ENCODE measurements at places on chromosomes 12 and 14.
A peak's percentile ranks its signal among the peaks of the same experiment; 100 is the strongest.

GRCh38 chr12:47837190-47838171, 17.8 kb upstream of the HDAC7 start:
- peak; percentile 58 for DNase-seq

GRCh38 chr12:124170760-124171159, 124.1 kb upstream of the RFLNA start:
- no peak for DNase-seq

DNA sequence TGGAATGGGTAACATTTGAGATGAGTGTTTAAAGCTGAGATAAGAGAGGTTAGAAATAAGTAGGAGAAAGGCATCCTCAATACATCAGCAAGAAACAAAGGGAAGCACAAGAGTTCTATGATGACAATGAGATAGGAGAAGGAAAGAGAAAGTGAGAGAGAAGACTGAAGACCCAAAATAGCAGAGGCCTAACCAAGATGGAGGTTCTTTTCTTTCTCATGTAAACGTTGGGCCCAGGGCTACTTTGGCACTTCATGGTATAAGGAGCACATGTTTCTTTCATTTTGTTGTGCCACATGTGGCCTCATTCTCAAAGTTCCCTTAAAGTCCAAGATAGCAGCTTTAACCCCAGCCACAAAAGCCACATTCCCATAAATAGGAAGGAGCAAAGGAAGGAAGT, 120.5 kb upstream of the RMST start:
- no peak for DNase-seq

GRCh38 chr14:53526200-53526599, 373.1 kb upstream of the DDHD1 start:
- no peak for DNase-seq

DNA sequence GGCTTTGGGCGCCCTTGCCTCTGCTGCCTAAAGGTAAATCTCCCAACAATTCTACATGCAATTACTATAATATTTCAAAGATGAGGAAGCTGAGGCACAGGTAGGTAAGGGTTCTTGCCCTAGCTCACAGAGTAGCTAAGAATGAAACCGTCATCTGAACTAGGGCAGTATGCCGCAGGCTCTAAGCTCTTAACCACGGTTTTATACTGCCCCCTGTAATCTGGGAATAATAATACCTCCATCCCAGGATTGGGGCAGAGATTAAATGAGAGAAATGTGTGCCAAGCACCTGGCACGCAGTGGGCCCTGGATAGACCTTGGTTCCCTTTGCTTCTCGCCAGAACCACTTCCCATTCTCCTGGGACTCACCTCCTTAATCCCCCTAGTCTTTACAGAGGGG, 1.5 kb upstream of the HRK start:
- peak; percentile 54 for DNase-seq

GRCh38 chr14:75280831-75281653, 2.4 kb downstream of the FOS start:
- DNase-seq = no peak

DNA sequence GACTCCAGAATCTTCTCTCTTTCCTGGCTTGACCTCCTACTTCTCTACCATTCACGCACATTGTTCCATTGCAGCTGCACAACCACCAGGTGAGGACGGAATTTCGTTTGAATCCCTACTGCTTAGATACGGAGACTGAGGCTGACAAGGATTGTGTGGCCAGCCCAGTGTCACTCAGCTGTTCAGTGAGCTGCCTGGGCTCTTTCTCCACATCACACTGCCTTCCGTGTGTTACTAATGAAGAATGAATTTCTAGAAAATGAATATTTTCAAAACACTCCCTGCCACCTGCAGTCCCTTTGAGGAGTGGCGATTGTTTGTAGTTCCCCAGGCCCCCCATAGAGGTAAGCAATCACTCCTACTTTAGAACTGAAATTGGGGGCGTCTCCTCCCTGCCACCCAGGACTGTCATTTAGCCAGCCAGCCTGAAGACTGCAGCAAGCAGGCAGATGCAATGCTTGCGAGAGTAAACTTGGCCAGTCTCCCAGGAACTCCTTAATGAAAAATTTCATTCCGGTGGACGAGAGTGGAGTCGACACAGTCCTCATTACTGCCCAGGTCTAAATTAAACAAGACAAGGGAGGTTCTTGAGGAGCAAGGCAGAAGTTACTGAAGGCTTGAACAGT, 239.7 kb downstream of the SLC41A2 start:
- no peak for DNase-seq

DNA sequence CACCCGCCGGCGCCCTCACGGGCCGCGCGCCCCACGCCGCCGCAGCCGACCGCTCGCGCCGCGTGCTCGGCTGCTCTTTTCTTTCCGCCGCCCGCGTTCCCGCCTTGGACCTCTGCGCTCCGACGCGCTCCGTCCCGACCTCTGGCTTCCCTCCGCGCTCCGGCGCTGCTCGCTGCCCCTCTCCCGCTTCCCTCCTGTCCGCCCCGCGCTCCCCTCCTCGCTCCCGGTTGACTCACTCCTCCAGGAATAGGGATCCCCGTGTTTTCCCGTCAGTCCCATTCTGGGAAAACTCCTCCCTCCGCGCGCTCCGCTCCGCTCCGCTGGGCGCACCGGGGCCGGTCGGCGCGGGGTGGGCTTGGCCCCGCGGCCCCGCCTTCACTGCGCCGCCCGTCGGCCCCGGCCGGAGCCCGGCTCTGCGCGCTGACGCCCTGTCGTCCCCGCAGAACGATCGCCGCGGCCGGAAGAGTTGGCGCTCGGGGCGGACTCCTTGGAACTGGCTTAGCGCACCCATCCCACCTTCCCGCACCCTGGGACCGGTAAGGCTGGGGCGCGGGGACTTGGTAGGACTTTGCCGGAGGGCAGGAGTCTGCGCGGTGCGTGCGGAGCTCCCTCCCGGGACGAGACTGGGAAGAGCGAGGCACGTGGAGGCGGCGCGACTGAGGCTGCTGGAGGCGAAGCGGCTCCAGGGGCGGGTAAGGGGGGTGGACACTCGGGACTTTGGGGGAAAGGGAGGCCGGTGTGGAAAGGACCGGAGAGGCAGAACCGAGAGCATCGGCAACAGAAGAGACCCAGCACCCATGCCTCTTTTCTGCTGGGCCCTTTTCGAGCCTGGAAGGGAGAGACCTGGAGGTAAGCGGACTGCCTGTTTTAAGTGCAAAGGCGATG, 550 bp downstream of the TEAD4 start:
- DNase-seq = no peak

- no peak for DNase-seq
These were observed 2.9 kb downstream of the LRP6 start for GRCh38 chr12:12263909-12264308.

GRCh38 chr14:75442642-75443041, 14.8 kb downstream of the JDP2 start:
- no peak for DNase-seq

- DNase-seq = no peak
These were observed 716 bp upstream of the PTGDR start for GRCh38 chr14:52266782-52267181.

- no peak for DNase-seq
These were observed 36.3 kb upstream of the BBS10 start for GRCh38 chr12:76384560-76384959.

DNA sequence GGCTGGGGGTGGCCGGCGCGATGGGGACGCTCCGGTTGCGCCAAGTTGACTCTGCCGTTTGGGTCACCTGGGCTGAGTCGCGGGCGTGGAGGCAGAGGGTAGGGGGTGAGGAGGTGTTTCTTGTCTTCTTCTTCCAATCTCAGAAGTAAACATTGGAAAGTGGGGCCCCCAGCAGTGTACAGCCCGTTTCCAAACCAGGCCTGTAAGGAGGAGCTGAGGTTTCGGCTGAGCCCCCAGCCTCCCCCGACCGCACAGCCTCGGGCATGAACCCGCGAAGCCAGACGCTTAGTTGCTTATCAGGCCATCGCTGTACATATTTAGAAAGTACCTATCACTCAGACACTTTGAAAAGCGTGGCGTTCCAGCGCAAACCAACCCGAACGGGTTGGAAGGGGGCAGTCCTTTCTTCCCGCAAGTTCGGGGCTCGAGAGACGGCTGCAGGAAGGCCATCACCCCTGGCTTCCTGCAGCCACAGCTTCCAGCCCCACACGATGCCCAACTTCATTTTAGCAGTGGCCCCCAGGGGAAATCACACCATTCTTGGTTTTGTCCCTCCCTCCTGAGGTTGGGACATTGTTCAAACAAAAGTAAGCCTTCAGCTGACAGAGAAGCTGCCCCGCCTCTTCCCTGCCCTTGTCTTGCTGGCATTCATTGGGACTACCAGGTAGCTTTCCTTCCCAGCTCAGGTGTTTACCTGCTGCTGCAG, 164.1 kb downstream of the ZFP36L1 start:
- no peak for DNase-seq

DNA sequence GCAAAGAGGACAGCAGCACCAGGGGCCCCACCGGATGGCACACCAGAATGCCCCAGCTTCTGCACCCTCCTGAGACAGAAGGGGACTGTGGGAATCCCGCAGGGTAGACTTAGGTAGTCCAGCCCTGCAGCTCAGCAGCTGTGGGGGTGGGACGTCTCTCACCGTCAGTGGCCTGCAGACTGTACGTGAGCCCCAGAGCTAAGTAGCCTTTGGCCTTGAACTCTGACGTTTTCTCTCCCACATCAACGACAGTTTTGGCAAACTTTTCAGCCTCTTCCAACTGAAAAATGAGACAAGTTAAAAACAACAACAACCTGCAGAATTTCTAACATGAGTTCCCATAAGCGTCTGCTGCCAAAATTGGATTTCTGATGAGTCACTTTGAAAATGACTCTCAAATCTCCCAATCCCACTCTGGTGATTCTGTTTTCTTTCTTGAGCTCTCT, 161.4 kb downstream of the TTC7B start:
- no peak for DNase-seq

GRCh38 chr12:112885236-112885635, 21.5 kb upstream of the OAS1 start:
- DNase-seq = no peak

- no peak for DNase-seq
These were observed 195.2 kb upstream of the LRIG3 start for GRCh38 chr12:59115526-59115925.

DNA sequence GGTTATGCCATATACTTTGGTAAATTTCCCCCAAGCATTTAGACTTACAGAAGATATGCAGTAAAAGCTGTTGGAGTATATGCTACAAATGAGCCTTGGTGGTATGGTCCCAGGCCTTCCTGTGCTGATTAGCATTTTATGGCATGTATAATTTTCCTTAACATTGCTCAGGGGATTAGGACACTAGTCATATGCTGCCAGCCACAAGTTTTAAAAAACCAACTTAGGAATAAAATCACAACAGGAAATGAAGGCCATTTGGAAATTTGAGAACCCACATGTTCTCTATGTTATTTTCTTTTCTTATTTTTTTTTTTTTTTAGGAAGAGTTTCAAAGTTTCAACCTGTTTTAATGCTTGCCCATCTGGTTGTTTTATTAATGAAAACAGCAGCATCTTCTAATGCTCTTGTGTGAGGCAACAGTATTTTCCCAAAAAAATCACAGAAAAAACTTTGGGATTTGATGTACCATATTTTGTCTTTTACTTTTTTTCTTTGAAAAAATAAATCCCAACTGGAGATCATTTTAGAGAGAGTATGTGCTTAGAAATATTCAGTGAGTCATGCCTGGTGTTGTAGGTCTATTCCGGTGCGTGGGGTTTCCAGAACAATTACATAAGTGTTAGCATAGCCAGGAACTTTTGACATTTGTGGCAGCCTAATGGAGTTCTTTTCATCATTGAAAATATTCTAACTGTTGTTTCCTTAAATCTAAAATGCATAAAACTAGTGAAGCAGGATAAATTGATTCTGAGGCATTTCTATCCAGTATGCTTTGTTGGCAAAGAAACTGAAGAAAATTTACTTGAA, 21.7 kb upstream of the DUSP6 start:
- DNase-seq = no peak

- DNase-seq = no peak
These were observed 13.2 kb upstream of the KLRF1 start for GRCh38 chr12:9813821-9814798.

GRCh38 chr12:81644503-81644902, 114.6 kb downstream of the PPFIA2 start:
- DNase-seq = no peak

DNA sequence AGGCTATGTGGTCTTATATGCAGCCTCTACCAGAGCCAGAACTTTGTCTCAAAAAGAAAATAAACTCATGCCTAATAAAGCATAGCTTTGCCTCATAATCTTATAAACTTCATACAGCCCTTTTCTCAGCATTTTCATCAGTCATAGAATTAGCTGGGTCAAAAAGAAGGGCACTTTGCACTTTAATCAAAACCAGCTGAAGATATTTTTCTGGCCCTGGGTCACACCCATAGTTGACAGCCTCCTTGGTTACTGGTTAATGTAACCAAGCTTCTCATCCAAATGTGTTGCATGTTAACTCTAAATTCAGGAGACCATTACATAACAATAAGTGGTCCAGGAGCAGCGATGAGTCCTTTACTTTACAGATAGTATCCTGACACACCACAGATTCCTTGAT, 558.2 kb downstream of the FLRT2 start:
- DNase-seq = no peak

DNA sequence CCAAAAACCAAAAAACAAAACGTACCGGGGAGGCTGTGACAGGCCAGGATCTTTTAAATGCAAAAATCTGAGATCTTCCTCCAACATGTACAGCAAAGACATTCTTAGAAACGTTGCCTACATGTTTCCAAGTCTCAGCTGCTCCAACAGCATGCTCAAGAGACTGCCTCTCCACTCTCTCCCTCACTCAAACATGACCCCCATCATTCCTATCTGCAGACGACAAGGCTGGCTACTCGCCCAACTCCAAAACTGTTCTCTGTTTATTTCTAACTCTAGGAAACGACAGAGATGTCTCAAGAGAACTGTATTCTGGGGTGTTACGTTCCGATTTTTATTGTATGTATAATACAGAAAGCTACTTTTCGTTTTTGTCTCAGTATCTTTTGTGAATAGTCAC, 57.5 kb upstream of the TMCC3 start:
- DNase-seq = no peak

- no peak for DNase-seq
These were observed 213.6 kb downstream of the C12orf42 start for GRCh38 chr12:103282124-103282523.

- DNase-seq = no peak
These were observed 38.6 kb downstream of the DGLUCY start for GRCh38 chr14:91152499-91152898.

DNA sequence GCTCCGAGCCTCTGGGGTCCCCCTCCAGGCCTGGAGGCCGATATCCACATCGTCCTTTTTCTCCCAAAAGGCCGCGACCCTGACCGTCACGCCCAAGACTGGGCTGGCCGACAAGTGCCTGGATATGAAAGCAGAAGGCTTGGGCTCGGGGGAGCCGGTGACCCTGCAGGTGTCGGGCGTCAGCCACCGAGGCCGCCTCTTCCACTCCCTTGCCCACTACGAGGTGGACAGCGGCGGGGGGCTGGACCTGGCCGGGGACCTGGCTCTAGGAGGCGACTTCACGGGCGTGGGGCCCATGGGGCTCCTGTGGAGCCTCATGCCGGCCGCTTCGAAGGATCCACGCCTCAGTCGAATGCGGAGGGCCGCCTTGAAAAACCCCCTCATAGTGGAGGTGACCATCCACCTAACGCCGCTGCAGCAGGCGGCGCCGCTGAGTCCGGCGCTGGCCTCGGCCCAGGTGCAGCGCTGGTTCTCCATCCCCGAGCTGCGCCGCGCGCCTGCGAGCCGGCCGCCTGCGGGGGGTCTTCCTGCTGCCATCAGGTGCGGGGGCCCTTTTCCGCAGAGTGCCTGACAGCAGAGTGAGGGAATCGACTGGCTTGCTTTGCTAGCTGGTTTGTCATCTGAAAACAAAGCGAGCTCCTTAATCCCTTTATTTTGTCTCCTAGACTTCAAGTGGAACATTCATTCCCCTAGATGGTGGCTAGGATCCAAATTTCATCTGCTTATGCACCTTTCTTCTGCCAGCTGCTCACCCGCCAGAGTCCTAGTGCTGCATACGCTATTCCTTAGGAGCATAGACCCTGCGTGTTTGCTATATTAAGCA, 10.6 kb upstream of the DNAL1 start:
- DNase-seq = no peak

GRCh38 chr12:1907652-1908611, 10.5 kb downstream of the CACNA2D4 start:
- DNase-seq = no peak
